KG1 (cell line): ENCODE measurements at places on chromosomes 4 and X.

GRCh38 chr4:1234309-1234695, 14.6 kb downstream of the CTBP1 start:
- no peak for DNase-seq

GRCh38 chr4:150591904-150592303, 10.0 kb downstream of the MAB21L2 start:
- no peak for DNase-seq

DNA sequence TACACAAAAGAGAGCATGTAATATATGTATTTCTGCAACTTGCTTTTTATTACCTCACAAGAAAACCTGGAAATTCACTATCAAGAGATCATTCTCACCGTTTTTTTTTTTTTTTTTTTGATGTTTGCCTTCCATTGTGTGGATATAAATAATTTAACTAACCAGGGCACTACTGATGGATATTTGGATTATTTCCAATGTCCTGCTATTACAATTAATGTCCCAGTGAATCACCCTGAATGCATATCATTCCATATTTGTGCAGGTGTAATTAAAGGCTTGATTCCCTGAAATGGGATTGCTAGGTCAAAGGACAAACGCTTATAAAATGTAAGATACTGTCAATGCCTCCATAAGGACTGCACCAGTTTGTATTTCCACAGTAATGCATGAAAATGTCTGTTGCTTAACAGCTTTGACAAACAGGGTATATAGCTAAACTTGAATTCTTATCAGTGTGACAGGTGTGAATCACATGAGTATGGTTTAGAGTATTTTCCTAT, 87.8 kb downstream of the NCAPG start:
- no peak for DNase-seq

DNA sequence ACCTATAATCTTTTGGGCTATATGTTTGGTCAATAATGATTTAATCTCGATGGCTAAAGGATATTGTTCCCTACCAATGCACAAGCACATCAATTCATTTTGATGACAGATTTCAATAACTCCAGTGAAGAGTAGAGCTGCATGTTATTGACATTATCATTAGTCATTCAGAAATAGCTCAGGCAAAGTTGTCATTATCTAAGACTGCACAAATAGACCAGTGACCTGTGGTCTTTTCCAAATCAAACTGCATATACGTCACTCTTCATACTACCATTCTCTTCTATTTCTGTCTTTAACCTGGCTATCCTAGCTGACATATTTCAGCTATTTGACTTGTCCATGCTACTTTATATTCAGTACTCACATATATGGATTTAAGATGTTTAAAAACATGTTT, 1050.8 kb downstream of the C4orf33 start:
- DNase-seq: no peak

DNA sequence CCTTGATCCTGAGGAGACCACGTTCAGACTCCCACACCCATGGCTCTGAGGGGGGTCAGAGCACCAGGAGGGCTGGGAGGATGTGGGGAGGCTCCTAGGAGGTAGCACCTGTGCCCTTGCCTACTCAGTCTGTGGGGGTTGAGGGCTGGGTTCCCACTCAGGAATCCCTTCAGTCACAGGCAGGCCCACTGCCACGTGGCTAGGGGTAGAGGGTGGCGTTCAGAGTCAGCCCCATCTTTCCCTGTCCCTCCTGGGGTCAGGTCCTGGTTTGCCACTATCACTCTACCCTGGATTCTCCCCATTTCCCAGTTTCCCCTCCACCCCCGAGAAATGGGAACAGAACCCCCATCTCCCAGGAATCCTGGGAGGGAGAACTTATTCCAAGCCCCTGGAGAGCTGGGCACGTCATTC, 111.3 kb downstream of the PSAPL1 start:
- DNase-seq: no peak

GRCh38 chrX:137305404-137305803, 260.5 kb upstream of the ZIC3 start:
- DNase-seq: no peak

GRCh38 chrX:56765811-56766553, 36.9 kb downstream of the NBDY start:
- DNase-seq: no peak

GRCh38 chrX:13898083-13898482, 81.2 kb upstream of the GPM6B start:
- no peak for DNase-seq

DNA sequence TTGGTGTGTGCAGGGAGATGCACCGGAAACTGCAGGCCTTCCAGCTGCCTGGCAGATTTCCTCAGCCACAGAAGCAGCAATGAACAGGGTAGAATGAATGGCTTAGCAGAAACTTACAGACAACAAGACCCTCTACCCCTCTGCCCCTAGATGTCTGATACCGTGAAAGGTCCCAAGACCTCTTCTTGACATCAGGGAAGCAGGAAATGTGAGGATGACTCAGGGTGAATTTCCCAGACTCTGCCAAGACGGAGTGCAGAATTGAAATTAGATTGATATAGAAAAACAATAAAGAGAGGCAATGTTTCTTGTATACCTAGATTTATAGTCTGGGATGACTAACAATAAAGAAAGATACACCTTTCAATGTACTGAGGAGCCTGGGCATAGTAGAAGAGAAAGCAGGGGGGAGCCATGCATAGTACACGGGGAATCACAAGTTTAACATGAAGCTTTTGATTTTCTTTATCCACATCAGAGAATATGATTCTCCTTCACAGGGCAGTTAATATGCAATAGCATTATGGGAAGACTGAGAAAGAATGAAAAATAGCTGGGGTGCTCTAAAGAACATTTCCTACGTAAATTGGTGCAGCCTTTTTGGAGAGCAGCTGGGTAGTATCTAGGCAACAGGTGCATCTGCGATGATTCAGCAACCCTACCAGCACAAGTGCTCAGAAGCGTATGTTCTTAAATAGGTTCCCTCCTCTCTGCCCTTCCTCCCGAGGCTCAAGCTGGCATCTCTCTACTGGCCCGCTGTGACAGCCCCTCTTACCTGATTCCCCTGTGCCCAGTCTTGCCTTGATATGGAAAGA, 18.3 kb upstream of the CXCR3 start:
- no peak for DNase-seq

GRCh38 chrX:52280812-52281211, 88.0 kb upstream of the XAGE2 start:
- DNase-seq: no peak

DNA sequence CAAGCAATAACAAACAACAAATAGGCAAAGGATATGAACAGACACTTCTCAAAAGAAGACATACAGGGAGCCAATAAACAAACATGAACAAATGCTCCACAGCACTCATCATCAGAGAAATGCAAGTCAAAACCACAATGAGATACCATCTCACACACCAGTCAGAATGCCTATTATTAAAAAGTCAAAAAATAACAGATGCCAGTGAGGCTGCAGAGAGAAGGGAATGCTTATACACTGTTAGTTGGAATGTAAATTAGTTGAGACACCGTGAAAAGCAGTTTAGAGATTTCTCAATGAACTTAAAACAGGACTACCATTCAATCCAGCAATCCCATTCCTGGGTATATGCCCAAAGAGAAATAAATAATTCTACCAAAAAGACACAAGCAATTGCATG, 129.8 kb upstream of the MAGEB2 start:
- DNase-seq: no peak

DNA sequence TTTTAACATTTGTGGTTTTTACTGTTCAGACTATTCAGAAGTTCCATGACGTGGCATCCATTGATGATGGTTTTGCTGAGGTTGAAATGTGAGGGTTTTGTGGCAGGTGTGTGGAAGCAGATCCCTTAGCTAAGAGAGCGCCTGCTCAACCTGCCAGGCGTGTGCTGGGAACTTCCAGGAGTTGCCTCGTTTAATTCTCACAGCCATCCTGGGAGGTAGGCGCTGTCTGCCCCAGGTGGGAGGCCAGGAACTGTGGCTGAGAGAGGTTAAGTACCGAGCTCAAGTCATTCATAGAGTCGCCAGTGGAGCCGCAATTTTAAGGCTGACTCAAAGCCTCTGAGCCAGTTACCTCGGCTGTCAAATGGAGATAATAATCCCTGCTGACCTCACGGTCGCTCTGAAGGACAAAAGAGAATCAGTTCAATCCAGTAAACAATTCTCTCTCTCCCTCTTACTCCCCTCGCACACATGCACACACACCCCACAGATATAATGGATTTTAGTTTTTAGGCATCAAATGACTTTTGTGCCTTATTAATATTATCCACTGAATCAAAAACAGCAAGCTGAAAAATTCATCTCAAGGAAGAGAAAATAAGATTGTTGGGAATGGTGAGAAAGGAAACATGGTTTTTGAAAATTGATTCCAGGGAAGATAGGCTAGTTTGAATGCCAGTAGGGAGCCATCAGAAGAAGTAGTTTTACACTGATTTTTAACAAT, 171.3 kb downstream of the PTTG2 start:
- DNase-seq: no peak

GRCh38 chr4:173420324-173420752, 21.4 kb upstream of the SCRG1 start:
- DNase-seq: no peak

- DNase-seq: no peak
These were observed 179.9 kb upstream of the PPP3CA start for GRCh38 chr4:101527188-101527587.

DNA sequence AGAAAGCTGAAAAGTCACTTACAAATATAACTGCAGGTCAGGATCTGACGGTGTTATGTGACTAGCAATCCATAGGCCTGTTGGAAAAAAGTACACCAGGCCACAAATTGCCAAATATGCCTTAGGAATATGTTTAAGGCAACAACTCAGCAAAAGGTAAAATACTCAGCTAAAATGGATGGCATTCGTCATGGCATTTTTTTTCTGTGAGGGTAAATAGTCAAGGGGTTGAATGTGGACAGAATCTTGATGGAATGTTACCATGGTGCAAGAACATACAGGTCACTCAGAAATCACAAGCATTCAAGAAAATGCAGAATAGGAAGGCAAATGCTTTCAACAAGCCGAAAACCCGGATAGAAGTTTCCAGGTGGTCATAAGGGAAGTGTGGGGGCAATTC, 121.7 kb upstream of the MBNL3 start:
- no peak for DNase-seq

- no peak for DNase-seq
These were observed at the start of gene NBDY for GRCh38 chrX:56729152-56729850. Gene NBDY, plus strand, starts transcription at chrX:56729243. Its CDS starts 111 bp downstream, at chrX:56729354.

DNA sequence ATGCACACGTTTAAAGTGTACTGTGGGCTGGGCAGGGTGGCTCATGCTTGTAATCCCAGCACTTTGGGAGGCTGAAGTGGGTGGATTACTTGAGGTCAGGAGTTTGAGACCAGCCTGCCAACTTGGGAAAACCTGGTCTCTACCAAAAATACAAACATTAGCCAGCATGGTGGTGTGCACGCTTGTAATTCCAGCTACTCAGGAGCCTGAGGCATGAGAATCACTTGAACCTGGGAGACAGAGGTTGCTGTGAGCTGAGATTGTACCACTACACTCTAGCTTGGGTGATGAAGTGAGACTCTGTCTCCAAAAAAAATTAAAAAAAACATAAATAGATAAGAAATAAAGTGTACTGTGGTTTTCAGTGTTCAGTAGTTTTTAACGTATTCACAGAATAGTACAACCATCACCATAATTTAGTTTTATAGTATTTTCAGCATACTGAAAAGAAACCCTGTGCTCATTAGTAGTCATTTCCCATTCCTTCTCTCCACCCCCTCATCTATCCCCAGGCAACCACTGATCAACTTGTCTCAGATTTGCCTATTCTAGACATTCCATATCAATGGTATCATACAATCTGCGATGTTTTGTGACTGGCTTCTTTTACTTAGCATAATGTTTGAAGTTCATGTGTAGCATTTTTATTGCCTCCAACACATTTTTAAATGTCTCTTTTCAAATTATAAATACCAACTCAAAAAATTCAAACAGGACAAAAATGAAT, 19.1 kb downstream of the SLAIN2 start:
- no peak for DNase-seq

DNA sequence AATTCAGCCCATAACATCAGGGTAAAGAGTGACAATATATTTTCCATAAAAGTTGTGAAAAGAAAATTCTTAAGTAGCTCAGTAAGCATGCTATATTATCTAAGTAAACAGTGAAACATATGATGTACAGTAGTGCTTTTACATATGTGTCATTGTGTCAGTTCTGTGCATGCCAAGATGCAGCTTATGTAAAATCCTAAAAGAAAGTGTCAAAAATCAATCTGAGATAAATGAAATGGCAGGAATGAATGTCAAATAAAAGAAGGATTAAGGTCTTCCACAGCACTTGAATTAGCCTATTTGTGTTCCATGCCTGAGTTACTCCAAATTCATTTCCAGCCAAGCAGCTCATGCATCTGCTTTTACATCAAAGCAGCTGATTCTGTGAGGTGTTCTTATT, 452.7 kb upstream of the HS3ST1 start:
- DNase-seq: no peak

DNA sequence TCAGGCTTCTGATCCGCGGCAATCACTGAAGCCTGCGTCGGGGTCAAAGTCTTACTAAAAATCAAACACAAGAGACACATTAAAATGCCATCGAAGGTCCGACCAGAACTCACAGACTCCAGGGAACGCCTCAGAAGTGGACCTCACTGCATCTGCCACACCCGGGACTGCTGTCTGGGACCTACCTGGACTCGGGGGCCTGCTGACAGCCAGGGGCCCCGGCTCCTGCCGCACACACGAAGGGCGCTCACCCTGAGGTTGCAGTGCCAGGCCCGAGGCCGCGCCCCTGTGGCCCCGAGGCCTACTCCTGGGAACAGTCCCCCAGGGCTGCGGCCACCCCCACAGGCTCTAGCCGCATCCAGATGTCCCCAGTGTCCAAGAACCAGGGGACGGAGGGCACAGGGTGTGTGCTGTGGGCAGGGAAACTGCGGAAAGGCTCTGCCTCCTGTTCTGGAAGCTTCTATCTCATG, 7.4 kb downstream of the CTBP1 start:
- no peak for DNase-seq

DNA sequence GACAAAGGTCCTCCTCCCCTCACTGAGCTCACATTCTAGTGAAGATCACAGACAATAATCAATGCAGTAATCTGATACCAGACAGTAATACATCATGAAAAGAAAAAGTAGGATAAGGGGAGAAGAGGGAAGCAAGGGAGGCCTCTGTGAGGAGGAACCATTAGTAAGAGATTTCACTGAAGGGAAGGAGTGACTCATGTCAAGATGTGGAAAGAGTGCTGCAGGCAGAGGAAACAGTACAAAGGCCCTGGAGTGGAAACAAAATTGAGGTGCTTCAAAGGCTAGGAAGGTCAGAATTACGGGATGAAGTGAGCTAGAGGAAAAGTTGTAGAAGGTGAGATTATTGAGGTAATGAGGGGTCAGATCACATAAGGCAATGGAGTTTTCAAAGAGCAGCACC, 38.1 kb downstream of the LAMTOR3 start:
- peak; percentile 36 for DNase-seq

- DNase-seq: no peak
These were observed 393 bp downstream of the SH3KBP1 start for GRCh38 chrX:19886883-19887531.

GRCh38 chrX:84363051-84363450, 139.2 kb downstream of the HDX start:
- no peak for DNase-seq

DNA sequence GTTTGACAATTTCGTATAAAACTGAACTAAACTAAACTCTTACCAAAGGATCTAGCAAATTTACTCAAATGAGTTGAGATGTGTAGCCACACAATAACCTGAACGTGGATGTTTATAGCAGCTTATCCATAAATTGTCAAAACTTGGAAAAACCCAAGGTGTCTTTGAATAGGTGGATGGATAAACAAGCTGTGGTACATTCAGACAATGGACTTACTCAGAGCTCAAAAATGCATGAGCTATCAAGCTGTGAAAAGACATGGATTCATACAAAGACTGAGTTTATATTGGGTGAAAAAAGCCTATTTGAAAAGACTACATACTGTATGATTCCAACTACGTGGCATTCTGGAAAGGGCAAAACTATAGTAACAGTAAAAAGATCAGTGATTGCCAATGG, 69.5 kb downstream of the LARP1B start:
- no peak for DNase-seq
